Non-pigmented ciliary epithelial cell (primary cell): ENCODE measurements at places on chromosomes 13 and 19.

DNA sequence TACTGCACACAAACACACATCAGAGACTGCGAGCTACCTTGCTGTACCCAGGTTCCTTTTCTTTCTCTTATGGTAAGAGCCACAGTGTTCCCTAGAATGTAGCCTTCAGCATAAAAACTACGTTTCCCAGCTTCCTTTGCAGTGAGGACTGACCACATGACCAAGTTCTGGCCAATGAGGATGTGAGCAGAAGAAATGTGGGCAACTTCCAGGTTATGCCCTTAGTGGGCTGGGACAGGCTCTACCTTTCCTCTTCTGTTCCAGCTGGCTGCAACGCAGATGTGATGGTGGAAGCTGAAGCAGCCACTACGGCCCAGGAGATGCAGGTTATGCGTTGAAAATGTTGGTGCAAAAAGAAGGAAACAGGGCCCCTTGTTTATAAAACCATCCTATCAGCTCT, 27.5 kb downstream of the VRK3 start:
- no peak for DNase-seq

DNA sequence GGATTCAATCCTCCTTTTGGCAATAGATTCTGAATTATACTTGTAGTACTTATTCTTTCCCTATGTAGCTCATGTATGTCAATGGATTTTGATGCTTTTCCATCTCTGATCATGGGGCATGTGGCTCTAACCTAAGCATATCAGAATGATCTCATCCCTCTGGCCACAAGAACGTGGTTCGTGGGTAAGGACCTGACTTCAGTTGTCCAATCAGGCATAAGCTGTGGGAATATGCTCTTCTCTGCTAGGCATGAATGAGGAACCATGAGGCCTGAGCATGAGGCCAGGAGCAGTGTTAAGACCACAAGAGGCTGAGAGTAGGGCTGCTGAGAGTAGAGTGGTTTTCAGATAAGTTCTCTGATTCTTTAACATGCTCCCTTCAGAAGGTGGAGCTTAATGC, 292.4 kb upstream of the TSHZ3 start:
- DNase-seq, result no peak

DNA sequence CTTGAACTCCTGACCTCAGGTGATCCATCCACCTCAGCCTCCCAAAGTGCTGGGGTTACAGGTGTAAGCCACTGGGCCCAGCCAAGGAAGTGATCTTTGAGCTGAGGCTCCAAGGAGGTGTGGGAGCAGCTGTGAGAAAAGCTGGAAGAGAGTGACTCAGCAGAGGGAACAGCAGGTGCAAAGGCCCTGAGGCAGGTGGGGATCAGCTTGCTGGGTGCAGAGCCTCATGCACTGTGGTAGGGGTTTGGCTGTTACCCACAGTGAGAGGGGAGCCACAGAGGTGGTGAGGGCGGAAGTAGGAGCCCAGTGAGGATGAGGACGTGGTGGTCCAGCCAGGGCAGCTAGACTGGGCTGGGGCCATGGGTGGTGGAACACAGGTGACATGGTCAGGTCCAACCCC, 6.5 kb downstream of the NPAS1 start:
- DNase-seq, result no peak

DNA sequence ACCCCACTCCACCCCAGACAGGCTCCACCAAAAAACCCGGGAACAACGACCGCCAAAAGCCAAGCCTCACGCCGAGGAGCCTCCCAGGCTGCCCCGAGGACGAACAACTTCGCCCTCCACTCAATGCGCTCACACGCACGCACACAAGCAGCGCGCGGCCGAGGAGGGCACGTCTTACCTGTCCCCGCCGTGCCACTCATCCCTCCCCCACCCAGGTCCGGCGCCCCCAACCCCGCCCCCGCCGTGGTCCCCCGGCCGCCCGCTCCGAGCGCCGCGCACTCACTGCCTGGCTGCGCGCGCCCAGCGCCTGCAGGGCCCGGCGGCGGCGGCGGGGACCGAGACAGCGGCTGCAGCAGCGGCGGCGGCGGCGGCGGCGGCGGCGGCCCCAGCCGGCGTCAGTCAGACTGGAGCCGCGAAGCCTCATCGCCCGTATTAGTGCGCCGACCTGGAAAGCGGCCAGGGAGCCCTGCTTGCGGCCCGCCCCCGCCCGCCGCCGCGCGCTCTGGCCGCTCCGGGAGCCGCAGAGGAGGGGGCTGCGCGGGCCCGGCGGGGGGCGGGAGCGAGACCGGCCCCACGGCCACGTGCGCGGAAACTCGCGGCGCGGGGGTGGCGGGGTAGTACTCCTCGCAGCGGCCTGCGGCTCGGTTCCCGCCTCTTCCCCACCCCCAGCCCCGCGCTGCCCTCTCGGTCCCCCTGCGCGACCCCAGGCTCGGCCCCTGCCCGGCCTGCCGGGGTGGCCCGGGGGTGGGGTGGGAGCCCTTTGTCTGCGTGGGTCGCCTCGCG, at the start of gene SMAD9:
Gene SMAD9, minus strand, starts transcription at position 406 of the 783 bp plus-strand sequence. CDS start 40,549 bp downstream, outside the sequence.
- DNase-seq, result no peak

- DNase-seq, result no peak
Observed at GRCh38 chr19:35348911-35349611, 1.4 kb downstream of the FFAR1 start.

DNA sequence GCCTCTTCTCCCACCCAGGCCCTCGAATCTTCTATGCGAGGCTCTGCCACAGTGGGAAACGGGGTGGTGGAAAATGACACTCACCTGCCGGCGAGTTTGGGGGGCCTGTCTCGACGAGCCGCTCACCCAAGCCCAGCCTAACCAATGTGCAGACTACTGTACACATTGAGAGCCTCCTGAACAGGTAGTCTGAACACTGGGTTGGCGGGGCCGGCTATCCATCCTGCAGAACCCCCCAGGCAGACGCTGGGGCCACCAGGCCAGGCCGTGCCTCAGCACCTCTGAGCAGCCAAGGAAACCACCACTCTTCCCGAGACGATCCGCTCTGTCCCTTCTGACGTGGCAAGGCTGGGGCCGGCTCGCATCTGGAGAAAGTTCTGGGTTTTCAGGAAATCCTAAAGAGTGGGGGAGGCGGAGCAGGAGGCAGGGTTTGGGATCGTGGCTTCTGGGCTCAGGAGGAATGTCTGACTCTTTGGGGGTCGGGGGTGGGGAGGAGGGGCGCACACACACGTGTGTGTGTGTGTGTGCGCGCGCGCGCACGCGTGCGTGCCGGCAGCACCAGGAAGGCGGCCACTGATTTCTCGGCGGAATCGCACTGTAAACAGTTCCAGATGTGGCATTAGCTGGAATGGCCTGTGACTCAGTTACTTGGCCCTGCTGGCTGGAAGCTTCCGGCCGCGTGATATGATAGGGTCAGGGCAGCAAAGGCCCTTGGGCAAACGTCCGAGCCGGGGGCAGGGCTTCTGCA, 18.5 kb downstream of the TMED1 start:
- DNase-seq, result peak; percentile 63

DNA sequence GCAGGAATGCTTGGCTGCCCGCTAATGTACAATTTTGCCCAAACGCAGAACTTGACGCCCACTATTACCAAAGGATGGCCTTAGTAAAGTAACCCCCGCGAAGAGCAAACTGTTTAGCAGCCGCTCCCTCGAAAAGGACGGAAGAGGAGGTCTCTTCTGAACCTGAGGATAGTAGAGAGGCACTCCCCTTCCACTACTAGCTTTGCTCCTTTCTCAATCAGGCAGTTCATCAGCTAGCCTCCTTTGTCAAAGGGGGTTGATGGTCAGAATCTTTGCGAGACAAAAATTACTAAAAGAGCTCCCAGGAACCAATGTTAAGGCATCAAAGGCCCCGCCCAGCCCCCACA, 534 bp downstream of the CAB39L start:
- DNase-seq, result no peak

GRCh38 chr19:37817180-37817981, 38.0 kb upstream of the ZNF573 start:
- DNase-seq, result peak; percentile 8

DNA sequence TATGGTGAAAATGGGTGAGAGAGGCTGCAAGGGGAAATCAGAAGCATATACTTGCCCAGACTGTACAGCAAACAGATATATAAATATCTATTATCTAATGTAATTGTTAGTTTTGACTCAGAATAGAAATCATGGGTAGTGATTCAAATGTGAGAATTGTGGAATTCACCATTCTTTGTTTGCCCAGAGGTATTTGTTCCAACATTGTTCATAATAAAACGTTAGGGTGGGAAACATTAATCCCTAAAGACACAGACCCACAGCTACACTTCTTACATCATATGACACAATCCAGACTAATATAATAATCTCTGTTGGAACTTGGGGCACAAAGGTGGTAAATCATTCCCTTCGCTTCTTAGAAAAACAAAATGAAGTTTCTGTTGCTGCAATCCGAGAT, 646.5 kb upstream of the SLITRK6 start:
- DNase-seq, result peak; percentile 11

GRCh38 chr13:34591900-34592529, 350.1 kb upstream of the NBEA start:
- DNase-seq, result no peak

DNA sequence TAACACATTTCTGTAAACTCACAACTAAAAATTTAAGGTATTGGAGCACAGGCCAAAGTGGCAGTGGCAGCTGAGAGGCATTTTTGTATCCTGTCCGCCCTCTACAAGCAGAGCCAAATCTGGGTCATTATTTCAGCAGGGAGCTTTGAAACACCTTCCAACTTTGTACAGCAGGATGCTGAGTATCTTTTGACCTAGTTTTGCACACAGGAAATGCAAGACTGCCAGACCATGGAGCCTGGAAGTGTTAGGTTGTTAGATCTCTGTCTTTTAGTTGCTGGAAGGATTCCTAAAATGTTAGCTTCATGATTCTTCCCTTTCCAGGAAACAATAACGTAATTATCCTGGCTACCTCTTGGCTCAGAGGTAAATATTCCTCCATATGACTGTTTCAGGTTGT, 148.6 kb upstream of the ATXN8OS start:
- DNase-seq, result no peak

DNA sequence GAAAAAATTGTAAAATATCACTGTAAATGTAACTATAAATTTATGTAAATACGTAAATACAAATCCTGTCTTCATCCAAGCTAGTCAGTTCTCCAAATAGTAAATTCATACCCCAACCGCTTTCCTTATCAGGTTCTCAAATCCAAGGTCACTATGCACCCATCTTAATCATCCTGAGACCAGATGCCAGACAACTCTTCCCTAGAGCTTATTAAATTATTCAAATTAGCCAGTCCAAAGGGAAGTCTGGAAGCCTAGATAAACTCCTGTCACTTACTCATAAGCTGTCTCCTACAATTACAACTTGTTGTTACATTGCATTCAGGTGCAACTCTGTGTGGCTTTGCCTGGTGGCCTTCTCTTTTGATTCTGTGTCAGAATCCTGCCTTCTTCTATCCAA, 836.1 kb upstream of the PCDH20 start:
- no peak for DNase-seq

- no peak for DNase-seq
Observed at GRCh38 chr19:40590464-40591265, 10.5 kb upstream of the LTBP4 start.

- no peak for DNase-seq
Observed at GRCh38 chr13:51950722-51951121, 60.5 kb downstream of the ATP7B start.

DNA sequence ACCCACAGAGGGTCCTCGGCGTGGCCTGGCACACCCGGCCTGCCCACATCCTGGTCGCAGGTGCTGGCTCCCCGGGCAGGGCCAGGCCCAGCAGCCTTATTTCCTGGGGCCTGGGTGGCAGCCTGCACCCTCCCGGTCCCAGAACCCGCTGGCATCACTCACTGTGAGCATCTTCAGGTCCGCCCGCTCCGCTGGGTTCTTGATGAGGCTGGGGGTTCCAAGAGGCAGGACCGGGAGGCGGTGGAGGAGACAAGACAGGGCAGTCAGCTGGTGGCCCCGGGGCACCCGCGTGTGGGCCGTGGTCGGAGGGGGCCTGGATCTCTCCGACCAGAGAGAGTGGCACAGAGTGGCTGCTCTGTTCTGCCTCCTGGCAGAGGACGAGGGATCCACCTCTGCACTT, 27.6 kb upstream of the ZBTB7A start:
- DNase-seq, result no peak

GRCh38 chr13:30043631-30043925, 193.2 kb upstream of the UBL3 start:
- DNase-seq, result no peak

DNA sequence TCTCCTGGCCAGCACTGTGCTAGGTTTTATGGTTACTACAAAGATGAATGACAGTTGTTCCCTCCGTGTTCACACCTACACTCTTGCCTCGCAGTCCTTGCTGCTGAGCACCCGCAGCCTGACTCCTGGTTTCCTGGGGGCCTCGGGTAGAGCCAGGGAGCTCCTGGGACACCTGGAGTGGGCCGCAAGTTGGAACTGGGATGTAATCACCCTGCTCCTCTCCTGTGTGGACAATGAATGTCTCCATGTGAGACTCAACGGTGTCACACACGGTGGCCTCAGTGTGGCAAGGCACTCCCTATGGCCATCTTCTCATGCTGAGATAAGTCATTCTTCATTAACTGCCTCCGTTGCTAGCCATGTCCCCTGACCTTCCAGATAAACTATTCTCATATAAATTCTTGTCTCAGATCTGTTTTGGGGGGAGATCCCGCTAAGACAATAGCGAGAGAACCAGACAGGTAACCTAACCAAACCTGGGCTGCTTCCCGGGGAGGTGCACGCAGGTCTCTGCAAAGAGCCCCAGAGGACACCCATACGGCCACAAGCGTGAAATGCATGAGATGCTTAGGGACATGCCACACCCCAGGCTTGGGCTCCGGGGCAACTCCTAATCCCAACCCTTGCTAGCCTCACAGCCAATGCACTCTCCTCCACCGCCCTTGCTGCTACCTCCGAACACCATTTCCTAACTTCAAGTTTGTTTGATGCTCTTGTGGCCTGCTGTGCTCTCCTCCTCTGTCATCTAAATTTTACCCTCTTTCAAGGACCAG, 87.2 kb upstream of the IRS2 start:
- no peak for DNase-seq

DNA sequence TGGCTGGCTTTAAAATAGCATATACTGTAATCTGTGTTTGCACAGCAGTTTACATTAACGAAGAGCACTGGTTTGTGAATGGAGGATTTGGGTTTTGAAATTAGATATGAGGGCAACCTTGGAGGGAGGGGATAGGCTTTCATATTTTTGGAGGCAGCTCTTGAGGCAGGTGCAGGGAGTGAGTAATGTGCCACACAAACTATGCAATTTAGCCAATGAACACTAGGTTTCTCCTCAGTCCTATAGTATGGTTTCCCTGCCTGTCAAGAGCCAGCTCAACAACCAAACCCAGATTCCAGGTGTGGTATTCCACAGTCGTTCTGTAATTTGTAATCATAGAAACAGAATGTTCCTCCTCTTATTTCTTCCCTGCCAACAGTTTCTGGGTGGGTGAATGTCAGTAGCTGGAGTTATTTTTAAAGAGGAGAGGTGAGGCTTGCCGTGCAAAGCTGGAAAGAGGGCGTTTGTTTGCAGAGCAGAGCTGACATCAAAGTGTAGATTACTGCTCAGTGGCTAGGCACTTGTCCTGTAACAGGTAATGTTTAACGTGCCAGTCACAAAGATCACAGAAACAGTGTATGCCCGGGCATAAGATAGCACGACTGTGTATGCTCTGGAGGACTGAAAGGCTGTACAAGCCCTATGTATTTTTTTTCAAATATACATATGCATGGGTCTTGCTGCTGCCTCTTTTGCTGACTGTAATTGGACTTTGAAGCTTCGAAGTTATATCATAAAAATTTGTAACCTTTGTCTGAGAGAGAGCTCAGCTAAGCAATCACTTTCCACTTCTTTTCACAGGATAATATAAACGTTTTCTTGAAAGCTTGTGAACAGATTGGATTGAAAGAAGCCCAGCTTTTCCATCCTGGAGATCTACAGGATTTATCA, 124.2 kb downstream of the LMO7 start:
- DNase-seq, result no peak

GRCh38 chr19:11422163-11423065, 3.3 kb upstream of the RGL3 start:
- no peak for DNase-seq
